Stimulated activated CD8-positive, alpha-beta memory T cell treated with anti-CD3 and anti-CD28 coated beads, Interleukin-4, amount 100 ng/mL, for 4 hours (primary cell): ENCODE measurements at places on chromosomes 3 and 15.

GRCh38 chr3:123559040-123559861 lies 25.6 kb downstream of the HACD2 start:
- no peak for DNase-seq

DNA sequence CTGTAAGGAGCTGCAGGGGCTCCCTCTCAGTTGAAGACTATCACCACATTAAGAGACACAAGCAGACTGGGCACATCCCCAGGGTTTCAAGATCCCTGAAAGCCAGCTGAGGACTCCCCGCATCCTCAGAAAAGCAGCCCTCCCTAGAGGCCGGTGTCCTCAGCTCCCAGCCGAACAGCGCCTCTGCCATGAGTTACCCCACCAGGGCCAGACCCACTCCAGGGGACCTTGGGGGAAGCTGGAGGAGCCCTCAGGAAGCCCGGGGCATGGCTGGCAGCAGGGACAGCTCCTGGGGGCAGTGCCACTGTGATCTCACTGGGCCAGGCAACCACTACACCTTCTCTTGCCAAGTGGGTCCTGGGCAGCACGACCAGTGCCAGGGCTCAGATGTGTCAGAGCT lies 8.1 kb downstream of the KLF15 start:
- DNase-seq, result no peak

- no peak for DNase-seq
Observed at GRCh38 chr15:34039790-34040113, 748 bp upstream of the AVEN start.

DNA sequence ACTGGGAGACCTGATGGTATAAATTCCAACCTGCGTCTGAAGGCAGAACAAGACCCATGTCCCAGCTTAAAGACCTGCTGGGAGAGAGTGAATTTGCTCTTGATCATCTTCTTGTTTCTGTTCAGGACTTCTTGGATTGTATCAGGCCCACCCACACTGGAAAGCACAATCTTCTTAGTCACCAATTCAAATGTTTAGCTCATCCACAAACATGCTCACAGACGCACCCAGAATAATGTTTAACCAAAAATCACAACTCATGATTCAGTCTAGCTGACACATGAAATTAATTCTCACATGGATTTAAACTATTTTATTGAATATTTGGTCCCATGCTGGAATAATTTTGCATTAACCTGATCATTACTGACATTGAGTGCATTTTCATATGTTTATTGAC lies 37.8 kb upstream of the GOLGA6L2 start:
- no peak for DNase-seq

- DNase-seq, result no peak
Observed at GRCh38 chr15:73787621-73788020, 34.5 kb upstream of the INSYN1 start.

DNA sequence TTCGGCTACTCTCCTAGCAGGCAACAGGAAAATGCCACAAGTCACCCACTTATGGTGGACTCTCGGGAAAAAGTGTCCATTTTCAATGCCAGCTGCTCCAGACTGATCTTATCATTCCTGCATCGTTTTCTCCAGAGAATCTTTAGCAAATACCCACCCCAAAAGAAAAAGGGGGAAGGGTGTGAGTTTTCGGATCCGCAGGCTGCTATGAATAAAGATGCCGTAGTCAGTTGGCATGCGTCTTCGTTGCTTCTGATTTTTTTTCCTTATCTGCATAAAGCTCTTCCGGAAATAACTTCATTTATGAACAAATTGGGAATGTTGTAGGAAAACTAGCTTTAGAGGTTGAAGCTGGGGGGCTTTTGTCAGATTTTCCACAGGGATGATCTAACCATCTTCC lies 22.4 kb upstream of the VILL start:
- DNase-seq, result no peak

DNA sequence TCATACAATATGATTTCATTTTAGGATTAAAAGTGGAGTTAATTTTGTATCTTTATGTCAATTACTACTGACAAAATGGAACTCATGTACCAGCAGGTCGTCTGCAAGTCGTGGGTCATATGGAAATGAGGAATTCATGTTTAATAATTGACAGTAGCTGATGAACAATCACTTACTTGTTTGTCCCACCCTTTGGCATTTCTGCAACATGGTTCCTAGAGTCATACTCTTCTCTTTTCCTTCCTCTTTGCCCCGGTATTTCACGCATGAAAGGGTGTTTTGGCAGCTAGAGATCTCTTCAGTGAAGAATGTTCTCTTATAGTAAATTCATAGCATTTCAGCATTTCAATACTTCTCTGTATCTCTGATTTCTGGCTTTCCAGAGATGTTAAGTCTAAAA lies 133.3 kb upstream of the SLC24A5 start:
- no peak for DNase-seq

DNA sequence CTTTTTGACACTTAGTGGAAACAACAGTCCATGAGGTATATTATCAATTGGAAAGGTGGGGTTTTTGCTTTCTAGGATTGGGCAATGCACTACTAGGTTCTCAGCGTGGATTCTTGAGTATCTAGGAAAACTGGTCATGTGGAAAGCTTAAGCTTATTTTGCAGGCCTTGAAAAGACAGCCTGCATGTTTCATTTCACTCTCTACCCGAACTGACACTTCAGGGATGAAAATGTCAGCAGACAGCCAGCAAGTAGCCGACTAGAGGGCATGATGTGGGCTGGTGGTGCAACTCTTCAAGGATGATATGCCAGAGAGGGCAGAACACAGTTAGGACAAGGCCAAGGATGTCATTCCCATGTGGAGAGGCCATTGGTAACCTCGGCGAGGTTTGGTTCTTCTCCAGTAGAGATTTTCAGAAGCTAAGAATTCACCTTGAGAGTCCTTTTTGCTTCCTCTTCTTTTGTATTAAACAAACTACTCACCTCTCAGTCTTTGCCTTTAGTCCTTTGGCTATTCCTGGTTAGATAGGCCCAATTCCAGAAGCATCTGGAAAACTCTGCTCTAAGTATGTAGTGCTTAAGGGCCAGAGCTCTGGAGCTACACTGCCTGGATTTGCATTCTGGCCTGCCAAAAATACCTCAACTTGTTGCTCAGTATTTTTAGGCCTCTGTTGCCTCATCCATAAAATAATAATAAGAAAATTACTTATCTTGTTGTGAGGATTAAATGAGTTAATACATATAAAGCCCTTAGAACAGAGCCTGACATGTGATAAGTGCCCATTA lies 17.9 kb downstream of the LPP start:
- DNase-seq, result no peak

DNA sequence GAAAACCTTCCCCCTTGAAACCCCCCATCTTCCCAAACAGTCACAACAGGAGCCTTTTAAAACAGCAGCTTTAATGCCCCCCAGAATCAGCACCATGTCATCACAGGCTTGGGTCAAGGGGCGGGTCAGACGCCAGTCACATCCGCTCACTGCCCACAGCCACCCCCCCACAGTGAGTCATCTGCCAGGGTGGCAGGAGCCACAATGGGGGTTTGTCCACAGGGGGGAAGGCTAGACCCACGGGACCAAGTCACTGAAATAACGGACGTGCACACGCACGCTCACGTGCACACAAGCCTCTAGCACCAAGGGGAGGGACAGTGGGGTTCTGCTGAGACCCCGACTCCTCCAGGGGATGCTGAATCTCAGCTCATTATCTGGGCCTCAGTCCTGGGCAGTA lies 441 bp upstream of the UCN2 start:
- peak; percentile 6 for DNase-seq

- no peak for DNase-seq
Observed at GRCh38 chr15:47857014-47857775, 139.9 kb downstream of the SEMA6D start.

DNA sequence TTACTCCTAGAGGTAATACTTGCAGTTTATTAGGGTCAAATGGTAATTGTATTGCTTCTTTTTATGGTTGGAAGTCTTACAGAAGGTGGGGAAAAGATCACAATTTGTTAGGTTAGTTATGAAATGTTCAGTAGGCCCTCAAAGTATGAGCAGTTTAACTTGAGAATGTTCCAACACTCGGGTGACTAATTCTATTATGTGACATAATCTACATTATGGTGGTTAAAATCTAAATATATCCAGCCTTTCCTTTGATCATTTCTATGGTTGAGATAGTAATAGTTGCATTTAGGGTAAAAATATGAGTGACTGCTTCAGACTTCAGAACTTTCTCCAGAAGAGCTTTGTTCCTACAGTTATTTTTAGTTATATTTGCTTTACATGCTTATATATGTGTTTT lies 19.6 kb upstream of the FBXO22 start:
- DNase-seq, result no peak

DNA sequence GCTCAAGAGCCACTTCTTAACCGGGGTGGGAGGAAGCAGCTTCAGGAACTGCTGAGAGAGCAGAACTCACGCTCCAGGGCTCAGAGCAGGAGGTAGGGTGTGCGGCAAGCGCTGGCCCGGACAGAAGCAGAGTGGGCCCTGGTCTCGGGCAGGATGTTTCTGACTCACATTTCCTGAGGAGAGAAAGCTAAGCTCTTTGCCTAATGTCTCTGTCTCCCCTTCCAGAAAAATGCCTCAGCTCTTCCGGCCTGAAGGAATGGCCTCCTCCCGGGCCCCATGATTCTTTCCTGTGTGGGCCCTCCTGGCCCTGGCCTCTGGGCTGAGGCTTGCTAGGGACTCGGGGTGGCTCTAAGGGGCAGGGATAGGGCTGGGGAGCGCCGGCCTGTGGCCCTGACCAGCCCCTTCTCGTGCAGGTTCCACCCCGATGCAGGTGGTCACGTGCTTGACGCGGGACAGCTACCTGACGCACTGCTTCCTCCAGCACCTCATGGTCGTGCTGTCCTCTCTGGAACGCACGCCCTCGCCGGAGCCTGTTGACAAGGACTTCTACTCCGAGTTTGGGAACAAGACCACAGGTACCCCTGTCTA lies 4.1 kb upstream of the STAB1 start:
- no peak for DNase-seq

DNA sequence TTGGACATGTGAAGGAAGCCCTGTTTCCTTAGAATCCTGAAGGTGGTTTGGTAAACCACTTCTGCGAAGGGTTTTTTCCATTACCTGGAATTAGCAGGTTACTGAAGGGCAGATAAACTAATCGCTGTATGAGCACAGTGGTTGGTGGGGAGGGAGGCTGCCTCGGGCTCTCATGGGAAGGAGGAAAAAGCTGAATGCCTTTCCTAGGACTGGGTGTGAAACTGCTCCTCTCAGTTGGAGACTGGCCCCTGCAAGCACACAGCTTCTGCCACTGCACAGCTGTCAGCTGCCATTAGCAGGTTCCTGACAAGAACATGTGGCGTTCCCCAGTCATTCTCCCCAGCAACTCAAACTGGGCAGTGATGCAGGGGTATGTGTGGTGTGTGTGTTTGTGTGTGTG lies 376.3 kb downstream of the GAP43 start:
- DNase-seq, result no peak

GRCh38 chr3:6860149-6860953 lies 564 bp upstream of the GRM7 start:
- no peak for DNase-seq

GRCh38 chr3:124351430-124352148 lies 359.7 kb upstream of the ROPN1 start:
- DNase-seq, result no peak

- DNase-seq, result no peak
Observed at GRCh38 chr3:130081351-130081881, at the start of gene ALG1L2. Gene ALG1L2 (plus strand): TSS chr3:130081831. CDS start chr3:130082017, 186 bp downstream.

- DNase-seq, result no peak
Observed at GRCh38 chr3:70342149-70342548, 29.7 kb upstream of the MDFIC2 start.

- no peak for DNase-seq
Observed at GRCh38 chr3:51954105-51954504, 1.1 kb upstream of the GPR62 start.

DNA sequence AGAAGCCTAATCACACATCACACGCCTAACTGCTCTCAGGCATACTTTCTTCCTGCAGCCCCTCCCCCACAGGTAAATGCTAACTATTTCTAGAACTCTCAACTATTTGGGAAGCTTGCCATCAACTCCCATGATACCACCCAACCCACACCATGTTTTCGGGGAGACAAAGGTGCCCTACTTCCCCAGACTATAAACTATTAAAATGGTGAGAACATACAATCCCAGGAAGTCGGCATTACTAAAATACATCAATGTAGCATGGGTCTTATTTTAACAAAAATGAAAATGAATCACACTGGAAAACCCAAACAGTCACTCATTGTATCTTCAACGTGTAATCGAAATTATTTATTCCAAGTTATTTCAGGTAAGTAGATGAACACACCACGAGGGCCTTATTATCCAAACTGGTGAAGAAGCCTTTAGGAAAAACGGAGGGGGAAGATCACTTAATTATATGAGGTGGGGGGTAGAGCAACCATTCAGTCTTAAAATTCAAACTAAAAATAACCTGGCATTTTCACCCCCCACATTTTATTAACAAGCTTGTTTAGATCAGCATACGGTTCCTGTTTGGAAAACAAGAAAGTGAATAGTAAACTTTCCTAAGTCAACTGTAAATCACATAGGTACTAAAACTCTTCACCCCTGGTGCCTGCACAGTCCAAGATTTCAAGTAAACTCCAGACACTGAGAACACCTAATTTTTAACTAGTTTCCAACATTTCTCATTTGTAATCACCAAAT lies 1.9 kb downstream of the TBL1XR1 start:
- no peak for DNase-seq

GRCh38 chr3:98564282-98565005 lies 29.0 kb downstream of the CPOX start:
- DNase-seq, result no peak

DNA sequence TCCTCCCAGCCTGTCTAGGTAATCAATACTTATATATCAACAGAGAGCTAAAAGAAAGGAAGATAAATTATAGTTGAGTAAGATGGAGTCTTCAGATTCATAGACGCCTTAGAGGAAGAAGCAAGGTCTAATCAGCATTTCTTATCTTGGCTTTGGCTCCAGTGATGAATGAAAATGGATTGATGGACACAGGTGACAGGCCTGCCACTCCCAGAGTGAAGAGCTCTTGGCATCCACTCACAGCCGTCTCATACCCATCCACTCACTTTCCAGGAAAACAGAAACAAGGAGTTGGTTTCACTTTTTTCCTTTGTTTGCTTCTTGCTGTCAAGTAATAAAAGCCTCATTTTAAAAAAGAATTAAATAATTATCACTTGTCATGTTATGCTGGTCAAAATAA lies 168.2 kb downstream of the MFSD1 start:
- DNase-seq, result no peak

GRCh38 chr3:79724206-79724605 lies 43.6 kb downstream of the ROBO1 start:
- no peak for DNase-seq

DNA sequence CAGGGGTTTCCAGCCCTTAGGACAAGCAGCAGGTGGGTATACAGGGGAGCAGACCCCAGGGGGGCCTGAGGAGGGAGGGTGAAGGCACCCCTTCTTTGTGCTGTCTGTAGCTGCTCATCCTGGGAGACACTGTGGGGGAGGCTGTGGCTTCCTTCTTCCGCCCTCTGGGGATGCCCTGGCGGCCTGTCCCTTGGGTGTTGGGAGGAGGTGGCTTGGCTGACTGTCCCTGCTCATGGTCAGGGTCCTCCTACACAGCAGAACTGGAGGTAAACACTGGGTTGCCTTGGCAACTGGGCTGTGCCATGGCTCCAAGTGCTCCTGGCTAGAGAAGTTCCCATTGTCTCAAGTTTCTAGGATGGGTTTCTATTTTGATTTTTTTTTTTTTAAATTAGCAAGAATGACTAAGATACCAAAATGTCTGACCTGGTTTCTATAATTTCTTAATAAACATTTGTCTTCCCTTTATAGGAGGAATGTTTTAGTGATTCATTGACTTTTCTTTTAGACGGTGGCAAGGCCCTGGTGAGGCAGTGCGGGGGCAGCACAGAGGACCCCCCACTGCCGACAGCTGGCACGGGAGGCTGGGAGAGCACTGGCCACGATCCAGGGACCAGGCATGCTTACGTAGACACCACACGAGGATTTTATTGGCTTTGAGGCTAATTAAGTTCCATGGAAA lies 12.4 kb downstream of the KLF13 start:
- DNase-seq, result no peak
